ENCODE measurements at places on chromosomes 5 and 9.

GRCh38 chr5:81268521-81269196, 32.7 kb upstream of the ZCCHC9 start:
- peak; percentile 21 for DNase-seq

- no peak for DNase-seq
These were observed 52.6 kb upstream of the RUFY1 start for GRCh38 chr5:179497636-179498340.

- DNase-seq = no peak
These were observed 511.7 kb downstream of the BNC2 start for GRCh38 chr9:16358751-16359150.

DNA sequence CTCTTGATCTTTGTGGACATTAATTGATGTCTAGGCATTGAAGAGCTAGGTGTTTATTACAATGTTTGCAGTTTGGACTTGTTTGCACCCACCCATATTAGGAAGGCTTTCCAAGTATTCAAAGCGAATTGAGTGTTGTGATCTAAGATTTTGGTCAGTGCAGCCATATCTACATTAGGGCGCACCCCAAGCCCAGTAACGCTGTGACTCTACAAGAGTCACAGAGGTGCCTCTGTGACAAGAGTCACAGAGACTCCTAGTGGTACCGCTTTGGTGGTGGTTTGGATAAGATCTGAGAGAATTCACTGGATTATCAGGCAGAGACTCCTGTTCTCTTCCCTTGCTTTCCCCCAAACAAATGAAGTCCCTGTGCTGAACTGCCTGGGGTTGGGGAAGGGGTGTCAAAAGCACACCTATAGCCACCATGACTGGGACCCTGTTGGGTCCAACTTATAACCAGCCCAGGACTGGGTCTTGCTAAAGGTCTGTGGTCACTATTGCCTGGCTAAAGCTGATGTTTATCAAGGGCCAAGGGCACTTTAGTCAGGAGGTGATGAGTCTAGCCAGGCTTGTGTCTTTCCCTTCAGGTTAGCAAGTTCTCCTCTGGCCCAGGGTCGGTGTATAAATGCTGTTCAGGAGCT, 114.1 kb upstream of the RIOK2 start:
- DNase-seq = peak; percentile 1

- no peak for DNase-seq
These were observed 28.5 kb upstream of the PUM3 start for GRCh38 chr9:2872250-2872930.

All from smooth muscle cell of the brain vasculature (primary cell).